ENCODE measurements at places on chromosomes 1 and 21.
A peak's percentile ranks its signal among the peaks of the same experiment; 100 is the strongest.

DNA sequence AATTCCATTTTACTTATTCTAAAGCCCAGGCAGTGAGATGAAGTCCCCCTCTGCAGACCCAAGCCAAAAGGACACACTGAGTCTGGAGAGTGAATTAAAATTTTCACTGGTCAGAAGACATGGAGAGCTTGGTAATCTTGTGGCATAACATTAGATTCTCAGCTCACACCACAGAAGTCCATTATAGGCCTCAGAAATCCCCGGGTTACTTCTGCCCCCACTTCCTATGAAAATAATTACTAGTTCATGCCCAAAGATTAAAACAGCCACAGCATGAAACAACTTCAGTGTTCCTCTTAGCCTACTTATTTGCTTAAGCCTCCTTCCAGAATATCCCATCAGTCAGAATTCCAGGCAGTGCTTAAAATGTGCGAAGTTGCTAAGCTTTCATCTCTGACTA, 123.3 kb downstream of the ZC3H11B start:
- no peak for DNase-seq

DNA sequence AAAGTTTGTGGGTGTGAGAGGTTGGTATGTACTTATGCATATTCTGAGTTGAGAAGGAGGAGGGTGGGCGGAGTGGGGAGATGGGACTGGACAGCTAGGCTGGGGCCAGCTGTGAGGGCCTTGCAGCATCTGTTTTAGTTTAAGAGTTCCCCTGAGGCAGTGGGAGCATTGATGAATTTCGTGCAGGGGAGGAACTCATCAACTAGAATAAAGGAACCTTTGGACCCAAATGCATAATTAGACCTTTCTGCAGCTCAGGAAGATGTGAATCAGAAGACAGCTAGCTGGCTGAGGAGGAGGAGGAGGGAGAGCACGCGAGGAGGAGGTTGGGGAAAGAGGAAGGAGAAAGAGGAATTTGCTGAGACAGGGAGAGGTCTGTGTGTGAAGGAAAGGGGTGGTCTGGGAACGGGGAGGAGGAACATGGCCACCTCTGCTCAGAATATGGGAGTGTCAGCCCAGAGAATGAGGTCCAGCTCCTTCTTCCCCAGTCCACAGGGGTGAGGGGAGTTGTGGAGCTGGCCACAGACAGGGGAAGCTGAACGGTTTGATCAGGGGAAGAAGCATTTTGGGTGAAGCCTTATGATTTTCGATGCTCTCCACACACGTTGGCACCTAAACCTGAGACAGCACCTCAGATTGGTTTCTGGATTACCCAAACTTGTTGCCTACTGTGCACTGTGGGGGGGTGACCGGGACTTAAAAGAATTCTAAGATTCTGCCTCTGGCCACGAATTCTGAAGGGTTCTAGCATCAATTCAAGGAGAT, 27.7 kb downstream of the MYOG start:
- DNase-seq = no peak

DNA sequence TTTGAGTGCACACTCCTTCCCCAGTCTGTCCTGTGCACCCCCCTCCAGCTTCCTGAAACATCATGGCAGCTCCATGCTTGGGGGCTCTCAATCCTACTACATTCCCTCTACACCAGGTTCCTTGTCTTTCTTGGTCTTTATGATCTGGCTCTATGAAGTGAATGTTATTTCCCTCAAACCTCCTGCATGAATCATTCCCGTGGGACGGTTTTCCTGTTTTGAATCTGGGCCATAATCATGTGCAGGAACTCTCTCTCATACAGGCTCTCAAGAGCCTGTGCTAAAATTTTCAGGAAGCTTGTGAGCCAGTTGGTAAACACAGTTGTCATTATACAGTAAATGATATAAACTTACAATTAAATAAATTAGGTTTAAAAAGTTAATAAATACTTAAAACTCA, 89.8 kb upstream of the KCNE2 start:
- DNase-seq = no peak

DNA sequence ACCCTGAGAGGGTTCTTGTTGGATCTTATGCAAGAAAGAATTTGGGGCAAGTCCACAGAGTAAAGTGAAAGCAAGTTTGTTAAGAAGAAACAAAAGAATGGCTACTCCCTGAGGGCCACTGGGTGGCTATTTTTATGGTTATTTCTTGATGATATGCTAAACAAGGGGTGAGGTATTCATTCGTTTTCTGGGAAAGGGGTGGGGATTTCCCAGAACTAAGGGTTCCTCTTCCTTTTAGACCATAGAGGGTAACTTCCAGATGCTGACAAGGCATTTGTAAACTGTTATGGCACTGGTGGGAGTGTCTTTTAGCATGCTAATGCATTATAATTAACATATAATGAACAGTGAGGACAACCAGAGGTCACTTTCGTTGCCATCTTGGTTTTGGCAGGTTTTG, 18.2 kb upstream of the IFI6 start:
- no peak for DNase-seq

DNA sequence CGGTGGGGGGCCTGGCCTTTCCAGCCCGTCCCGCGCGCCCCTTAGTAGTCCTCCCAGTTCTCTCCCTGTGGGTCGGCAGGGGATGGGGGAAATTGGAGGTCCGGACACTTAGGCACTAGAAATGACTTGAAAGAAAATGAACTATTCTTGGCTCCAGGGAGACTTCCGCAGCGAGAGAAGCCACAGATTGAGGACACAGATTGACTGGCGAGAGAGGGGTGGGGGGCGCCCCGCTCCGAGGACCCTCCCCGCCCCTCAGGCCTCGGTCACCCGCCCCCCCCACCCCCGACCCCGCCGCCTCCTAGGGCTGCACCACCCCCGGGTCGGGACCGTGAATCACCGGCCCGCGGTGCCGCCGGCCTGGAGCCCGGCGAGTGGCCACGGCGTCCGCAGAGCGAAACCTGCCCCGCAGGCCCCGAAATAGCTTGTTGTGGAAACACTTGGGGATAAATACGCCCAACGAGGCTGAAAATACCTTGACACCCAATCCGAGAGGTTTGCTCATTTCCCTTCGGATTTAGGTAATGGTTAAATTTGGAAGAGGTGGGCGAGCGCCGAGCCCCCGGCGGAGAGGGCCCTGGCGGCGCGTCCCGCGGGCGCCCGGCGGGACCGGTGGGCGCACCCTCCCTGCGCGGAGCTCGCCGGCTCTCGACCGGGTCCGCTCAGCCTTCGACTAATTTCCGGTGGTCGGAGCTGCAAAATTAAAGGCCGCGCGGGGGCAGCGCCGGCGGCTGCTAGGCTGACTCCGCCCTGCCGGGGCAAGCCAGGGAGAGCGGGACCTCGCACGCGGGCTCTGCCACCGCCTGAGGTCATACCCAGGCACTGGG, at the start of gene GFI1:
TSS of gene GFI1 (minus strand) at position 675 of the 827 bp plus-strand sequence. CDS start 3,438 bp downstream, outside the sequence.
- DNase-seq = no peak

DNA sequence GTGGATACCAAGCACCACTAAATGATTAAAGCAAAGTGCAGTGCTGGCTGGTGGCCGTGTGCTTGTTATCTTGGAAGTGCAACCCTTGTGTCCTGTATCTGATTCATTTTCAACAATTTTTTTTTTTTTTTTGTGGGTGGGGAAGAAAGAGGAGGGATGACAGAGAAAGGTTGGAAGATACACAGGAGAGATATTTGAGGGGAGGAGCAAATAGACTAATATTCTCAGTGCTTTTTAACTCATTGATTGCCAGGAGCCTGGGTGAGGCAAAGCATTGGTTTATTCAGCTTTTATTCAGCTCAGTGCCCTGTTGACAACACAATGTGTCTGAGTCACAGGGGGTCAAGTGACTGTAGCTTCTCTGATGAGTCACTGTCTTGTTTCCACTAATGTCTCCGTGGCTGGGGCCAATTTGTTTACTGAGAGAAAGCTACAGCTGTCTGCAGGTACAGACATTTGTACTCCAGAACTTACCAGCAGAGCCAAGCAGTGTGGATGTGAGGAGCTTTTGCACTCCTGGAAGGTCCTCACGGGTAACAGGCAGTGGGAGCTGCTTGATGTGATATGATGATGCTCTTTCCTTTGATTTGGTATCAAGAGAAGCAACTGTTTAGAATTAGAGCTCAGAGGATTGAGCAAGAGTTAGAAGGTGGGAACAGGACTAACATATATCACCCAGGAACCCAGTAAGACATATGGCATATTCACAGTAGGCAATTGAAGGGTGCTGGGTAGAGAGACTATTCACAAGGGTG, 23.6 kb upstream of the DNM3 start:
- DNase-seq = peak; percentile 78

- no peak for DNase-seq
Observed at GRCh38 chr1:17027900-17028299, 16.2 kb upstream of the ATP13A2 start.
